ENCODE measurements at places on chromosomes 3 and 15.
A peak's percentile ranks its signal among the peaks of the same experiment; 100 is the strongest.

DNA sequence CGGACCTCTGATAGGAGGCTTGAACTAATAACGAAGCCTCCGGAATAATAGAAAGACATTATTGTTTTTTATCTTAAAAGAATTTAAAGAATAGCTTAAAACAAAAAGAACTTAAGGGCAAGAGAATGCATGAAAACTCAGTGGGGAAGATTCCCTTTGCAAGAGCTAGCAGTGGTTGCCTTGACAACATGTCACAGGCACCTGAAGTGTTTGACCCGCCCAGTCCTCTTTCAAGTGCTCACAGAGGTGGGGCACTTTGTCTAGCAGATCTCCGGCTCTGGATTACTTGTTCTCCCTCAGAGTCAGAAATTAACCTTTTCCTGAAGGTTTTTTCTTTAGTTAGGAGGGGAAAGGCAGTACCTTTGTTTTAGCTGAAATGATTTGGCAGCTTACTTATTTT lies 37.8 kb downstream of the LARS2 start:
- DNase-seq: no peak

DNA sequence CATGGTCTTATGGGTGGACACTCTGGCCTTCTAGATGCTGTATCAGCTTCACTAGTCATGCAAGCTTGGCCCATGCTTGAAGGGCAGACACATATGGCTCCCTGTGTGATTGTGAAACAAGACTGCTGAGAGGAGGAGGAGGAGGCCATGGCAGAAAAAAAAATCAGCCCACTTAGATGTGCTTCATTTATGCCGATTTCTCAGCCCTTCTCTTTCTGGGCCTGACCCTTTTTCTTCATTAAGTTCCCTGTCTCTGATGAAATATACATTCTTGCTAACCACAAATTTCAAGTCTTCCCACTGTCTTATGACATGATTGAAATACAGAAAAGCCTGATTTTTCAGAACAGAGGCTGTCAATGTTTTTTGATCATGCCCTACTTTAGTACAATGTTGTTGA lies 213.0 kb upstream of the FEZF2 start:
- no peak for DNase-seq

GRCh38 chr3:30675774-30676173 lies 69.4 kb downstream of the TGFBR2 start:
- DNase-seq: no peak

DNA sequence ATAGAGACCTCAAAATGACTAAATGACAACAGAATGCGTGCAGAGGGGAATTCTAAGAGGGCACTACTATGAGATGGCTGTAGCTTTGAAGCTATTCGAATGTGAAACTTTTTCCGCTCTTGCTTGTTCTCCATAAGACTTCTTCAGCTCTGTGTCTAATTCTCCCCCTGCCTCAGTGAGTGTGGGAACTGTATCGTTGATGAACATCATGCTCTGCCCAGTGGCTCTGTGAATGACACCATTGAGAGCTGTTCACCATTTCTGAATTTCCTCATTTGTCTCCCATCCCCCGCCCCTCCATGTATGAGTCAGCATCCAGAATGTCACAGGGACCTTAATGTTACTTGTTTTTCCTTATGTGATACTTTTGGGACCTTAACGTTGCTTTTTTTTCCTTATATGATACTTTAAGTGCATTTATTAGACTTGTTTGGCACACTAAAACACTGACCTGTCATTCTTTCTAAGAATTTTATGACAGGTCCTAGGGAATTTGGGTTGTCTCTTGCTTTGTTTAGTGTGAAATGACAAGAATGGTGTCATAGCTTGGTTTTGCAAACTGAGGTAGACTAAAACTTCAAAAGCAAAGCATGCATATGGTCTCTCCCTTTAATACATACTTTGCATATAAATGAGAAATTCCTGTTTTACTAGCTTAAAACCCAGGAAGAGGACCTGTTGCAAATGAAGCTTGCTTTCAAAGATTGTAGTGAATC lies 99.6 kb downstream of the FNDC3B start:
- peak; percentile 63 for DNase-seq

DNA sequence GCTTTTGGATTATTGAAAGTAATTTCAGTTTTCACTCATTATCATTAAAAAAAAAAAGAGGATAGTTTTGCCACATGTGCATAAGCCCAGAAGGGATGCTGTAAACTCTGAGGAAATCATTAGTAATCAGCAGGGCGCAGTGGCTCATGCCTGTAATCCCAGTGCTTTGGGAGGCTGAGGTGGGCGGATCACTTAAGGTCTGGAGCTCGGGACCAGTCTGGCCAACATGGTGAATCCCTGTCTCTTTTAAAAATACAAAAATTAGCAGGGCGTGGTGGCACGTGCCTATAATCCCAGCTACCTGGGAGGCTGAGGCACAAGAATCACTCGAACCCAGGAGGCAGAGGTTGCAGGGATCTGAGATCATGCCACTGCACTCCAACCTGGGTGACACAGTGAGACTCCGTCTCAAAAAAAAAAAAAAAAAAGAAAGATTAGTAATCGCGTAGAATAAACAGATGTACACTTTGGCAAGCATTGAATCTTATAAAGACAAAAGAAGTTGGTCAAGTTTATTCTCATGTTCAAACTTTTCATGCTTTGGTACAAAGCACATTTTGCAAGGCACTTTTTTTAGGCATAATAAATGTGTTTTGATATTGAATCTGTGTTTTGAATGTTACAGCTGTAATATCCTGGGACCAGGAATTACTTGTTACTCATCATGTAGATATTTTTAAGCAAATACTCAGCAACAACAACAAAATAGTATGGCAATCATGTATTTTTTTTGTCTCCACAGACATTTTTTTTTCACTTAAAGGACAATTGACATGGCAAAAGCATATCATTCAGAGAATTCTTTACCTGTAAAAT lies 93.2 kb upstream of the AGTR1 start:
- DNase-seq: no peak

DNA sequence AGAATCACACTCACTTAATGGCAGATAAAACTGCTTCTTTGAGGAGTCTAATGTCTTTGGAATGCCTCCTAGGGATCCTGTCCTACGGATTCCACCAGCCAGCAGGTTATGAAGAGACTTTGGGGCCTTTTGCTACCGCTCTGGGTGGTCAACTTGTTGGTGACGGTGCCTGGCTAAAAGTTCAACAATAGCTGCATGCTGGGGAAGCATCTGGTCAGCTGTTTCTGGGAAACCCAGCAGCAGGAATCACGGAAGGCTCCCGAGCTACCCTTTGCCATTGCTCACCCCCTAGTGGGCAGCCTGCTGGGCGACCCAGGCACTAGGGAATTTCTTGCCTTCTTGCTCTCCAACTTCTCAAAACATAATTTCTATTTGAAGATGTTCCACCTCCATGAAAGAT lies 263.3 kb downstream of the NEK10 start:
- DNase-seq: no peak

DNA sequence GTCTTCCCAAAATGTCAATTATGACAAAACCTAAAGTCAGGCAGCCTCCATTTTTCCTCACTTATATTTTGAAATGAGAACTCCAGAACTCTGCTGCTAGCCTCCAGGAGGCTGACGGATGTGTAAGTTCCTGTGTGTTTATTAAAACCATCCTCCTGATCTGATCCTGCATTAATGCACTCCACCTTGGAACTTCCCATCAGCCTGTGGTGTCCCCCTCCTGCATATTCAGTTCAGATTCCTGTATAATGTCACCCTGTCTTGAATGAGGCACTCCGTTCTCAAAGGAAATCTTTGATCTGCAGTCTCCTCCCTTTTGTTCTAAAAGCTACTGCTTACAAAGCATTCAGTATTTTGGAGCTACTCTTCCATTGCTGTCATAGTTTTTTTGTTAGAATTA lies 318.2 kb upstream of the ONECUT1 start:
- DNase-seq: no peak

- no peak for DNase-seq
Measured at GRCh38 chr3:2937592-2937991, 172.6 kb downstream of the IL5RA start.

DNA sequence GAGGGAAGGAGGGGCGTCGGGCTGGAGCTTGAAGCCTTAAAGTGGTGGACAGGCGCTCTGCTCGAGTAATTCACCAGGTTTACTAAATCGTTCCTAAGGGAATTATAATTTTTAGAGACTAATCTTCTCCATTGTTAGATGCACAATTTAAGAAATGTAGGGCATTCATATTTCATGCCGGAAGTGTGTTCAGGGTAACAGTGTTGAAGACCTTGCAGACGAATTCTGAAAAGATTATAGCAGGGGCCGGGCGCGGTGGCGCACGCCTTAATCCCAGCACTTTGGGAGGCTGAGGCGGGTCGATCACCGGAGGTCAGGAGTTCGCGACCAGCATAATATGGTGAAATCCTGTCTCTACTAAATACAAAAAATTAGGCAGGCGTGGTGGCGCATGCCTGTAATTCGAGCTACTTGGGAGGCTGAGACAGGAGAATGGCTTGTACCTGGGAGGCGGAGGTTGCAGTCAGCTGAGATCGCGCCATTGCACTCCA lies 365 bp upstream of the GTF2A2 start:
- DNase-seq: no peak

DNA sequence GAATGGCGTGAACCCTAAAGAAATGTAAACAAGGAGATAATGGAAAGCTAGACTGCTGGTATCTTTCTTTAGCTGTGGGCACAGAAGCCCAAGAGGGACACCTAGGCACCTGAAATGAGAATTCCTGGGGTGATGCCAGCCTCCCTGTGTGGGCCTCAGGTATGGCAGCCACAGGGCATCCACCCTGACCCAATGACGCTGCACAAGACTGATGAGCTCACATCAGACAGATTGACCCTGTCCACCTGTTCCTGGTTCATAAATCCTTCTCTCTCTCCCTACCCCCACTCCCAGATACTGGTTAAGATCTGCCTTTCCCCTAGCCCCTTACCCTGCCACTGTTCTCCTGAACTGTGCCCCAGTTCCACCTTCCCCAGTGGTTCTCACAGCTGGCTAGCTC lies 1.5 kb downstream of the GLB1 start:
- no peak for DNase-seq

DNA sequence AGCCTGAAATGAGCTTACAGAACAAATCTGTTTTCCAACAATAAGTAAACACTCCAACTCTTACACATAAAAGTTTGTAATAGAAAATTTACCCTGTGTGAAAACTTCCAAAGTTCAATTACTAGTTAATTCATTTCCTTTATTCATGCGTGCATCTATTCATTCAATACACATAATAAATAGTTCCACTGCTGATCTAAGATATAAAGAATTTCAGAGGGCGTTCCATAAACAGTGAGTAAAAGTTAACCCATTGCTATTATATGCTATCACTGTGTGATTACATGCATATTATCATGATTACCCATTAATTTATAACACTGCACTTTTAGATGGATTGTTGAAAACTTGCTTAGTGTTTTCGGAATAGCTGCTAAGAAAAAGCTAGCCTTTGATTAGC lies 36.2 kb upstream of the CFAP20DC start:
- DNase-seq: no peak

GRCh38 chr3:194527726-194528125 lies 40.9 kb upstream of the ATP13A3 start:
- no peak for DNase-seq

DNA sequence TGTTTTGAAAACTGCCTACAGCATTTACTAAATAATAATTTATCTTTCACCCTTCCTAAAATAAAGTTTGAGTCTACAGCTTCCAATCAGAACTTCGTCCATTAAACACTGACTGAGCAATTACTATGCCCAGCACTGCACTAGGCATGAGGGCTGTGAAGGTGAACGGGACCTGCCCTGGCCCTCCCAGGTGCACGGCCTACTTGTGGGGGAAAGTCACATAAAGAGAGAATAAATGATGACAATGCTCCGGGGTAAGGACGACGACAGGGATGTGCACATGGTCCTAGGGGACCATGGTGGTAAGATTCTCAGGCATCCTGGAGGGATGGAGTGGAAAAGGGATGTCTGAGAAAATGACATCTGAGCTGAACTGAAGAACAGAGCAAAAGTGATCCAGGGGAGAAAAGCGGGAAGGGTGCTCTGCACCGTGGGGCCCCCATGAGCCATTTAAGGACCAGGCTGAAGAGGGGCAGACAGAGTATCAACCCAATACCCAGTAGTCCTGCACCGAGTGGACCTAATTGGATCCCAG lies 11.5 kb downstream of the PLA2G4F start:
- no peak for DNase-seq

GRCh38 chr3:64179860-64180259 lies 45.4 kb downstream of the PRICKLE2 start:
- no peak for DNase-seq

DNA sequence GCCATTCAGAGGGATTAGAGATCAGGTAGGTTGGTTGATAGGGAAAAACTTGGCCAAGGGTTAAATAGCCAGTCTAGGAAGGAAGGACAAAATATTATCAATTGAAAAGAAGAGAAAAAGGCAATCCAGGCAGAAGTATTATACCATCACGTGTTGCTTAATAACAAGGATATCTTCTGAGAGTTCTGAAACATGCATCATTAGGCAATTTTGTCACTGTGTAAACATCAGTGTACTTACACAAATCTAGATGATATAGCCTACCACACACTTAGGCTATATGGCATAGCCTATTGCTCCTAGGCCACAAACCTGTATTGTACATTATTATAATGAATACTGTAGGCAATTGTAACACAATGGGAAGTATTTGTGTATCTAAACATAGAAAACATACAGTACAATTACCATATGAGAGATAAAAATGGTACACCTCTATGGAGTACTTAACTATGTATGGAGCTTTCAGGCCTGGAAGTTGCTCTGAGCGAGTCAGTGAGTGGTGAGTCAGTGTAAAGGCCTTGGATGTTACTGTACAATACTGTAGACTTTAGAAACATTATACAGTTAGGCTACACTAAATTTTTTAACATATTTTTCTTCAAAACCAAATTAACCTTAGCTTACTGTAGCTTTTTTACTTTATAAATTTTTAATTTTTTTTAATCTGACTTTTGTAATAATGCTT lies 2.7 kb downstream of the TEX55 start:
- DNase-seq: no peak

- no peak for DNase-seq
Measured at GRCh38 chr3:50157827-50158529, 2.9 kb downstream of the SEMA3F start.

- no peak for DNase-seq
Measured at GRCh38 chr15:42955518-42955917, 34.9 kb upstream of the TTBK2 start.

DNA sequence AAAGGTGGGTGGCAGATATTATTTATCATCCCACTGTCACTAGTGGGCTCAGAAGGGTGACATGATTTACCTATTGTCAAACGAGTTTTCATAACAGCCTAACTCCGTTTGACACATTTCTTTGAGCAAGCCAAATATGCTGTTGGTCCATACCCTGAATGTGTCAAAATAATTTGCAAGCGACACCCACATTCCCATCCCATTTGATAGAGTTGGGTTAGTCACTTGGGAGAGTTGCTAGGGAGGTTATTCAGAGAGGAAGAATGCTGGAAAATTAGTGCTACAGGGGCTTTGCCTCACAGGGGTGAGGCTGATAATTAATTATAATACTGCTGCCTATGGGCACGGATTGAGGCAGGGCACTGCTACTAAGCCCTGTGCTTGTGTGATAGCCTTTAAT lies 98.5 kb upstream of the FHIT start:
- DNase-seq: no peak

- no peak for DNase-seq
Measured at GRCh38 chr3:159131376-159131775, 329.5 kb downstream of the MFSD1 start.

- DNase-seq: peak; percentile 63
Measured at GRCh38 chr15:101407439-101407838, 82.1 kb downstream of the PCSK6 start.

- DNase-seq: no peak
Measured at GRCh38 chr3:124075753-124076152, 83.8 kb upstream of the ROPN1 start.

GRCh38 chr3:181868576-181869082 lies 156.9 kb downstream of the SOX2 start:
- DNase-seq: no peak

Measured in activated CD8-positive, alpha-beta T cell treated with anti-CD3 and anti-CD28 coated beads for 36 hours (primary cell).